ENCODE measurements at places on chromosomes 11 and 22. TPM values are rescaled to one million over a fixed set of nuclear protein-coding genes. Genes with fewer than 3 reads are reported as not detected.

GPHA2 gene
- total RNA-seq, result not detected

TNNT3 gene
- total RNA-seq, result 4,749 TPM

CRYBB3 gene
- total RNA-seq, result 0.13 TPM

NLRP14 gene
- 0.04 TPM for total RNA-seq
